Progenitor cell of endocrine pancreas (in vitro differentiated cells): ENCODE measurements at places on chromosomes 12 and 14. TPM values are rescaled to one million over a fixed set of nuclear protein-coding genes. Genes with fewer than 3 reads are reported as not detected.

DNA sequence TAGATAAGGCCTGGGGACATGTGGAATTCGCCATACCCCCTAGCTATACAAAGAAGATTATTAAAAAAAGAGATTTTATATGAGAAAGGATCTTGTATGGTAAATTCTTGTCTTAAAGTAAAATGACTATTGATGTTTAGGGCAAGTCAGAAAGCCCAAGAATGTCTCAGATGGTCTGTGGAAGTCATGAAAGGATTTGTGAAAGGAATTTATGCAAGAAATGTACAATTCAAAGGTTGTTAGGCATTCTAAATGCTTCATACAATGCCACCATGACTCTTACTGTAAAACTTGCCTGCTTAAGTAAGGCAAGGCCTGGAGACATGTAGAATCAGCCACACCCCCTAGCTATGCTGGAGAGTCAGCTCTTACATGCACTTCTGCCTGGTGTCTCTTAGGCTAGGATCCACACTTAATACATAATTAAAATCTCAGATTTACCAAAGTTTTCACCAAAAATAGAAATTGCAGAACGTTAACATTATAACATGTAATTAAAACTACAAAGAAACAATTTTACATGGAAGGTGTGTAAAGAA, 8.9 kb upstream of the ETNK1 start:
- no peaks in the 10 kb centered on the region for H3K27me3 ChIP-seq
- no peak overlapping the region for H3K27ac ChIP-seq
- H3K4me1 ChIP-seq = no peaks in the 10 kb centered on the region
- peaks cover 10% of the 10 kb centered on the region for H3K36me3 ChIP-seq
- H3K4me3 ChIP-seq = no peak overlapping the region

The CIDEB gene
- 1.9 and 3.0 TPM in 2 replicates for total RNA-seq

The BATF gene
- 0.55 TPM in 1 of 2 replicates, not detected in the other for total RNA-seq

DNA sequence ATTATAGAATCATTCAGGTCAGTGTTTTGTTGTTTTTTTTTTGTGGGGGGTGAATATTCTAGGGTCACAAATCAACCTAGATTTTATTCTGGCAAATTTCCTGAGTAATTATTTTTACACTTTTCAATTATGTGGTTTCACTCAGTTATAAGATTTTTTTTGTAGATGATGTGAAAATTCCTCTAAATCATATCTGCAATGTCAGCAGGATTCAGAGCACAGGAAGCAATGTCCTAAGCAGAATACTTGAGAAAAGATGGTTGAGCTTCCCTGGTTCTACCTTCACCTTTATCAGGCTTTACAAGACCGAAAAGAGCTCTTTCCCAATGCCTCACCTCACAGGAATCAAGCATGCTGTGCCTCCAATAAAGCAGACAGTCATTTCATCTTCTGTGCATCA, 124.3 kb downstream of the SLC41A2 start:
- peaks cover 11% of the 10 kb centered on the region for H3K4me1 ChIP-seq
- no peak for DNase-seq
- H3K4me3 ChIP-seq = no peak overlapping the region
- H3K27me3 ChIP-seq = no peaks in the 10 kb centered on the region
- H3K27ac ChIP-seq = no peak overlapping the region
